ENCODE measurements at places on chromosomes 4 and X.

GRCh38 chr4:52982255-52982945, 120.3 kb downstream of the RASL11B start:
- DNase-seq, result no peak

GRCh38 chr4:142817442-142817841, 28.7 kb downstream of the INPP4B start:
- DNase-seq, result peak; percentile 13

GRCh38 chr4:70678383-70678999, 9.8 kb upstream of the UTP3 start:
- DNase-seq, result no peak

GRCh38 chrX:2642791-2643190, 48.3 kb upstream of the CD99 start:
- DNase-seq, result no peak

DNA sequence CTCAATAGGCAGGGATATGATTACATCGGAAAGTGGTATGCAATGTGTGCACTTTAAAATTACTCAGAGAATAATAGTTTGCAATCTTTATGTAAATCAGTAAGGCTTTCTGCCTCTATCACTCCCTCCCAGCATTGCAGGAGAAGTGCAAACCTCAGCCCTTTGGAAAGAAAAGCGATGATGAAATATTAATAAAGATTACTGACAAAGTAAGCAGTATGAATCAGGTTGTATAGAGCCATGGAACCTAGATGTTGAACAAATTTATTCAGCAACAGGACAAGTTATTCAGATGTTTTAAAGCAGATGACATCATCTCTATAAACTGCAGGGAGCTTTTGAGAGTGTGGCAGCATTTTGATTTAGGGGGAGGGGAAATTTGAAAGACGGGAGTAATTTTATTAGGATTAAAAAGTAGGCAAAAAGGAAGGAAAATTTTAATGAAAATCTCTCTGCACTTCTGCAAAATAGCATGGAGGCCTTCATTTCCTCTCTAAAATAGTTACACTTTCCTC, 631.7 kb upstream of the GRIA3 start:
- no peak for DNase-seq

GRCh38 chr4:91846233-91846632, 457.5 kb upstream of the GRID2 start:
- DNase-seq, result no peak

DNA sequence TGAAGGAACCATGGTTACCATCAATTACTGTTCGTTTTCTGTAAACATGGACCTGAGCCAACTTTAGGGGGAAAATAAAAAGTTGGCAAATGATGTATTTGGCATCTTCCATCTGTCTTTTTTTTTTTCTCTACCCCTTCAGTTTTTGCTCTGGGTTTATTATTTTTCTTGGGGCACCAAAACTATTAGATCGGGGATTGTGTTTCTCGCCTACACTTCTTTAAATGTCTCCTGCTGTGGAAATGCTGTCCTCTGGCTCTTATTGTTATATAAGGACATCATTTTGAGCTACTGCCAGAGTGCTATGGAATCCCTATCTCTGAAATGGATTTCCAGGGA, 234.0 kb upstream of the SLIT2 start:
- no peak for DNase-seq

DNA sequence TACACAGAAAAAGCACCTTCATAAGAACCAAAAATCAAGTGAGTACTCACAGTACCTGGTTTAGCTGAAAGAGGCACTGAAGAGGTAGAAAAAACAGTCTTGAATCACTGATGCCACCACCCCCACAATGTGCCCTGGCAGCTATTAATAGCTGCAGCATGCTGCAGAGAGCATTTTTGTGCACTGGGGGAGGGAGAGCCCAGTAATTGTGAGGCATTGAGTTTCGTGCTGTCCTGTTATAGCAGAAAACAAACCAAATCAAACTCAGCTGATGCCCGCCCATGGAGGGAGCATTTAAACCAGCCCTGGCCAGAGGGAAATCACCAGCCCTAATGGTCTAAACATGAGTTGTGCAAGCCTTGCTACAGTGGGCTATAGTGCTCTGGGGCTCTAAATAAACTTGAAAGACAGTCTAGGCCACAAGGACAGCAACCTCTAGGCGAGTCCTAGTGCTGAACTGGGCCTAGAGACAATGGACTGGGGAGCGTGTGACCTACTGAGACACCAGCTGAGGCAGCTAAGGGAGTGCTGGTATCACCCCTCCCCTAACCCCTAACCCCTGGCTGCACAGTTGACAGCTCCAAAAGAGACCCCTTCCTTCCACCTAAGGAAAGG, 106.3 kb upstream of the TMLHE start:
- no peak for DNase-seq

GRCh38 chr4:185535612-185536410, 504 bp upstream of the PDLIM3 start:
- no peak for DNase-seq

DNA sequence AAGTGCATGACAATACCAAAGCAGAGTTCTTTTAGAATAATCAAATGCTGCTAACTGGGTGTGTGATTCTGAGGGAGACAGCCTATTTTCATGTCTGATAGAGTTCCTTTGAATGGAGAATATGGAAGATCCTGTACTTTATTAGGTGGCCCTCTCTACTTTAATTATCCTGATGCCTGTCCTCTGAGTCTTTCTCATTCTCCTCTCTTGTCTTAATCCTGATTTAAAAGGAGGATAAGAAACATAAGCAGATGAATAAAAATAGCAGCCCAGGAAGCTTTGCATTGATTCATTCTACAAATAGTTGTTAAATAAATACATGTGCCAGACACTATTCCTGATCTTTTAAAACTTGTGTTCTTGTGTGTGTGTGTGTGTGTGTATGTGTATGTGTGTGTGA, 387.3 kb downstream of the SPRY1 start:
- DNase-seq, result no peak

GRCh38 chrX:38803243-38803587, 2.0 kb downstream of the MID1IP1 start:
- DNase-seq, result no peak

- DNase-seq, result no peak
Measured at GRCh38 chr4:141652161-141652778, 15.9 kb downstream of the IL15 start.

DNA sequence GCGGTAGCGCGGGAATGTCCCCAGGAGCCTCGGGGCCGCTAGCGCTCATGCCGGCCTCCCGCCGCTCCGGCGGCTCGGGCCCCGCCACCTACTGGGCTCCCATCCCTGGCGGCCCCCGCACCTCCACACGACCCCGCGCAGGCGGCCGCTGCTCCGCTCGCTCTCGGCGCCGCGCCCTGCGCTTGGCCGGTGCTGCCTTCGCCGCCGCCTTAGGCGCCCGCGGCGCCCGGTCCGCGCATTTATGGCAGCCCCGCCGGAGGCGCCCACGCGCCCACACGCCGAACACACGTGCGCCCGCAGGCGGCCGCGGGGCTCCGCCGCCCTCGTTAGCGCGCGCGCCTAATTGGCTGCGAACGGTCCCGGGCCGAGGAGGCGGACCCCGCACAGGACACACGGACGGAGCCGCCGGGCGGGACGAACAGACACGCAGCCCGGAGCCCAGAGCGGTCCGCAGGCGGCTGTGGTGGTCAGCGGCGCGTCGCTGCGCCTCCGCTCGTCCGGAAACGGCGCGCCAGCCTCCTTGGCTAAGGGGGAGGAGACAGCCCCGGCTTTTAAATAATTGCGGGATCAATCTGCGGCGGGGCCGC, at the start of gene NKX1-1:
Gene NKX1-1 (minus strand): TSS at position 49 of the 587 bp plus-strand sequence. CDS start 0 bp downstream, at position 49.
- DNase-seq, result no peak

GRCh38 chr4:81135501-81135900, 79.5 kb downstream of the PRKG2 start:
- DNase-seq, result no peak

DNA sequence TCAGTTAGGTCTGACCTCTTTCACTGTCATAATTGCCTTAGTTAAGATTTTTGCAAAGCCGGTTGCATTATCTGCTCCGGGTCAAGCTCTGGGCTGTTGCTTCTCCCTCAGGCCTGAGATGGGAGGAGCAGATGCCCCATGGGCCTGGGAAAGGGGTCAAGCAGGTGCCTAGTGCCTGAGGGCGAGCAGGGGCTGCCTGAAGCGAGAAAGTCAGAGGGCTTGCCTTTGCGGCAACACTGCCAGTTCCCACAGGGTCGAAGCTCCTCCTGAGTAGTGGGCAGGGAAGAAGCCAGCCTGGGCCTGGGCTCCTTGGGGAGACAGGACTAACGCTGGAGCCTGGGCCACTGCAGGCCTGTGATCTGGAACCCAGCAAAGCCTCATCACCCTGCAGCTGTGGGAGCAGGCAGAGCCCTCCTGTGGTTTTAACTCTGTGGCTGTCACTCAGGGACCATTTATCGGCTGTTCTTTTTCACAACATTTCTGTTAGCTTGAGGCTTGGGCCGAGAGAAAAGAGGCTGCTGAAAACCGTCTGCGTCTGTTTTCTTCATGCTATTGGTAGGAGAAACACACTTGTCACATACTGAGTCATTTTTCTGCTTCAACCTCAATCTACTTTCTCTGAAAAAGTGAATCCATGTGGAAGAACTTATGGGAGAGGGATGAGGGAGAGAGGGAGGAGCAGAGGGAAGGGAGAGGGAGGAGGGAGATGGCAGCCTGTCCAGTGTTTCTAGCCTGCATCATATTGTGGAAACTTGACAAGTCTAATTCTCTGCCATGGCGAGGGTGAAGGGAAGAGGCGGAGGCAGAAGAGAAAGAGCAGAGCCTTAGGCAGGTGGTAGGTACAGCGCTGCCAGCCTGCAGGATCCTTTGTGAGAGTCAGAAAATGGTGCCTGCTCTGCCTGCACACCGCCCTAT, 68.4 kb downstream of the RHOH start:
- DNase-seq, result no peak

GRCh38 chr4:152118819-152119553, 358.2 kb upstream of the GATB start:
- DNase-seq, result no peak

DNA sequence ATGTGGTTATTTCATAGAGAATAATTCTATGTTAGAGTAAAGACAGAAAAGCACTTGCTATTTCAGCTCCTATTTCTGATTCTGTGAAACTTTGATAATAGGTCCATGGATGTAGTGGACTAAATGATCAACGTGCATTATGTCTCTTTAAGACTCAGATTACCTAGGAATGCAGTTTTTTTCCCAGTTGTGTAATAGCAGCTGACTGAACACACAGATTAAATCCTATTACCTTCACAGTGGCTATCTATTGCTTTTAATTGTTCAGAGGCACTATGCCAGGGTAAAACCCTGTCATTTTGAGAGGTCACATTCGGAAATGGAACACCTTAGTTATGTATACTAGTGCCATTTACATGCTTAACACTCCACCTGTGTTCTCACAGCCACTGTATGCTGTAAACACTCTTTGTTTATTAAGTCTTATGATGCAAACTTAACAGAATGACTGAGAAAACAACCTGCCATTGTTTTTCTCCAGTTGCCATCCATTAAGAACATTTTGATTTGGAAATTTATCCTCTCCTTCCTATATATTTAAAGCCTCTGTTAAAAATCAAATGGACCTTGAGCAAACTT, 70.5 kb downstream of the HPGD start:
- DNase-seq, result no peak

- no peak for DNase-seq
Measured at GRCh38 chr4:138875891-138876608, 139.5 kb upstream of the NOCT start.

GRCh38 chr4:3073158-3074077, 920 bp downstream of the HTT-AS start:
- DNase-seq, result no peak

DNA sequence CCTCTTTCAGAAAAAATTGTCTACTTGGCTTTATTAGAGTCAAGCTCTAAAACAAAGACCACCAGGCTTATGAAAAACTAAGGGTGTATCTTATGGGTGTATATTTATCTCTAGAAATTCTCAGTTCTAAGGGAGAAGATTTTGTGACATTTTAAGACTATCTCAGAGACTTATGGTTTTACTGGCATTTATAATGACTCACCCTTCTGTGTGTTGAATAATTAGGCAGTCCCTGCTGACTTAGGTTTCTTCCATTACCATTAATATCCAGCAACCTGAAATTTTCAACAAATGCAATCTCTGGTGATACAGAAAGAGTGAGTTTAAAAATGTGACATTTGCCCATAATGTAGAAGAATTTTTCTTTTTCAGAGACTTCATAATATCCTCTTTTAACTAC, 1015.0 kb upstream of the AGA start:
- DNase-seq, result no peak

DNA sequence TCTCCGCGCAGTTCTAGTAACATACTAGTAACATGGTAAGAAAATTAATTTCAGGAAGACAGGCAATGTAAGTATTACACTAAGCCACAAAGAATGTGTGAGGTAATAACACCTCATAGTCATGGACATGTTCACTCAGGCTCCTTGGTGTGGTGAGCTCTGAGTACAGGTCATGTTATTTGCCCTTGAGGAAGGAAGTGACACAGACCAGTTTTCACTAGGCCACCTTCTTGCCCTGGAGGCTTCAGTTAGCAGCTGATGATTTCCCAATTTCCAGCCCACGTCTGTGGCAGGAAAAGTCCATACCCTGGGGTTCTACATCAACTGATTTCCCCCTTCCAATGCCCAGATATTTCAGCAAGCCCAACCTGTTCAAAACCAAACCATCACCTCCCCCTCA, 6.7 kb downstream of the APOO start:
- no peak for DNase-seq

DNA sequence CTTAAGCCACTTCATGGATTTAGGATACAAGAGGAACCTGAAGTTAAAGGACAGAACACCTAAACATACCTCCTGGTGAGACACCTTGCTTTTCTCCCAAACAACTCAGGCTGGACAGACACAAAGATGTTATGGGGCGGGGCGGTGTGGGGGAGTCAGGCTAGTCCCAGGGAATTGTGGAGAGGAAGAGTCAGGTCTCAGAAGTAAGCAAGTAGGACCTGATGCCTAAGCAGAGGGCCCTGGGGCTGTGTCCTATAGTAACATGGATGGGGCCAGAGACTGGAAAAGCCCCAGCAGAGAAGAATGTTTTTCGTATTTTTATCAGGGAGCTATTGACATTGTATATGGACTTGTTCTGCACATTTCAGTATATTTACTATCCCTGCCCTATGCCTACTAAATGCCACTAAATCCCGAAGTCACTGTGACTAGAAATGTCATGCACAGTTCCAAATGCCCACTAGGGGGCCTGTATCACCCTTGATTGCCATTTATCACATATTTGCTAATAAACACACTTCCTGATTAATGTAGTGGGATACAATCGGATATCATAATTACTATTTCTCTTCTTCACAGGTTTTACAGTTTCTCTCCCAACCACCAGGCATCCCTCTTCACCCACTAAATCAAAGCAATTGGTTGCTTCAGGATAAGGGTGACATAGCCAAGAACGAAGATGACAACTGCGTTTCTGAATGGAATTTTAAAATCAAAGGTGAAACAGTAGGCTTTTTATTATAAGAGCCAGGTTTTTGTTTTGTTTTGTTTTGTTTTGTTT, 23.8 kb upstream of the ARHGAP10 start:
- DNase-seq, result peak; percentile 32

- DNase-seq, result no peak
Measured at GRCh38 chrX:20712811-20713210, 446.1 kb upstream of the RPS6KA3 start.

GRCh38 chr4:98574816-98575215, 83.6 kb downstream of the TSPAN5 start:
- DNase-seq, result no peak
